Activated CD4-positive, alpha-beta T cell treated with anti-CD3 and anti-CD28 coated beads, Interleukin-2, amount 50 U/mL, for 4 hours (primary cell): ENCODE measurements at places on chromosomes 12 and 14.

- no peak for DNase-seq
Observed at GRCh38 chr12:118342090-118342489, 30.6 kb downstream of the TAOK3 start.

- DNase-seq: peak; percentile 22
Observed at GRCh38 chr14:61695695-61696527, 598 bp downstream of the HIF1A start.

DNA sequence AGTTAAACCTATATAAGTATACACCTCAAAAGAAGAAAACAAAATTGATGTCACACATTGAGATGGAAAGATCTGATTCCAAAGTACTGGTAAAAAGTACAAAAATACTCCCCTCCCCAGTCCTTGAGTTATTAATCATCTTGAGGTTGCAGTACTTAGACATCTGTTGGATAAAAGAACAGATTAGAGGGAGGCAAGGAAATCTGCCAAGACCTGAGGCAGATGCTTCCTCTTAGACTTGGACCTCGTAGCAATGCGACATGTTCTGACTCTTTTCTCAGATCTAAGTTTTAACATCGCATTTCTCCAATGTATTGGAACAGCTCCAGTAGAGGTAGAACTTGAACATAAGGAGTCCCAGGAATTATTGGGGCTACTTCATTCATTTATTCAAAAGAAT, 187.9 kb upstream of the GRIN2B start:
- DNase-seq: no peak

DNA sequence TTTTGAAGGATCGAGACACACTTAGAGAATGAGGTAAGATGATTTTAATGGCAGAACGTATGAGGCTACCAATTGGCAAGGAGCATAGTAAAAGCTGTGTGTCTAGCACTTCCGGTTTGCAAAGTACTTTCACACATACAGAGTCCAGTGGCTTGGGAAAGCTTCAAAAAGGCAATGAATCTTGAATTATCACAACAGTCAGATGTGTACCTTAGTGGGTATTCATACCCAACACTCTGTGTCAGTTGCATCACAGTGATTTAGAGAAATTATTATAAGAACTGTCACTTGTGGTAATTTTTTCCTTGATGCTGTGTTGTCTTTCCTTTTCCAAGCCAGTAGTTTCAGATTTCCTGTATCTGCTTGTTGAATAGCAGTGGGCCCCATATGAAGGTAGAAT, 424.1 kb downstream of the PCNX1 start:
- DNase-seq: no peak

DNA sequence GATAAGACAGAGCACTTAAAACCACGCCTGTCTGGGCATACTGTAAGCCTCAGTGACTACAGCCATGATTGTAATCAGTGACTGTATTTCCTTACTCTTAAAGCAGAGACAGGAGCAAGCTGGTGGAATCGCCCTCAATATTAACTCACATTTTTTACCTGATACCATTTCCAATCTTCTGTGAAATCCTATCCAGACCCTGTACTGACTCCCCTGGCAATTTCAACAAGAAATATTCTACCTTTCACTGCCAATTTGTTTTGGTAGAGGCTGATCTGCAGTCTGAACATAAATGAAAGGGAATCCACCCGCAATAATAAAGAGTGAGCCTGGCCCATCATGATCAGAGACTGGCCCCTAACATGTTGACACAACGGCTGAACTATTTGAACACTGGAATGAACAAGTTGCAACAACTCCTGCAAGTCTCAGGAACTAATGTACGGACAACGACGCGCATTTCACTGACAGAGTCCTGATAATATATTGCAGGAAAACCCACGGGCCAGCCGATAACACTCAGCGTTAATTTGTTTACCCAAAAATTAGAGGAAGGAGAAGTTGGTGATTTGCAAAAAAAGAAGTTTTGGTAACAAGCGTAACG, 195.5 kb upstream of the BTG1 start:
- no peak for DNase-seq

DNA sequence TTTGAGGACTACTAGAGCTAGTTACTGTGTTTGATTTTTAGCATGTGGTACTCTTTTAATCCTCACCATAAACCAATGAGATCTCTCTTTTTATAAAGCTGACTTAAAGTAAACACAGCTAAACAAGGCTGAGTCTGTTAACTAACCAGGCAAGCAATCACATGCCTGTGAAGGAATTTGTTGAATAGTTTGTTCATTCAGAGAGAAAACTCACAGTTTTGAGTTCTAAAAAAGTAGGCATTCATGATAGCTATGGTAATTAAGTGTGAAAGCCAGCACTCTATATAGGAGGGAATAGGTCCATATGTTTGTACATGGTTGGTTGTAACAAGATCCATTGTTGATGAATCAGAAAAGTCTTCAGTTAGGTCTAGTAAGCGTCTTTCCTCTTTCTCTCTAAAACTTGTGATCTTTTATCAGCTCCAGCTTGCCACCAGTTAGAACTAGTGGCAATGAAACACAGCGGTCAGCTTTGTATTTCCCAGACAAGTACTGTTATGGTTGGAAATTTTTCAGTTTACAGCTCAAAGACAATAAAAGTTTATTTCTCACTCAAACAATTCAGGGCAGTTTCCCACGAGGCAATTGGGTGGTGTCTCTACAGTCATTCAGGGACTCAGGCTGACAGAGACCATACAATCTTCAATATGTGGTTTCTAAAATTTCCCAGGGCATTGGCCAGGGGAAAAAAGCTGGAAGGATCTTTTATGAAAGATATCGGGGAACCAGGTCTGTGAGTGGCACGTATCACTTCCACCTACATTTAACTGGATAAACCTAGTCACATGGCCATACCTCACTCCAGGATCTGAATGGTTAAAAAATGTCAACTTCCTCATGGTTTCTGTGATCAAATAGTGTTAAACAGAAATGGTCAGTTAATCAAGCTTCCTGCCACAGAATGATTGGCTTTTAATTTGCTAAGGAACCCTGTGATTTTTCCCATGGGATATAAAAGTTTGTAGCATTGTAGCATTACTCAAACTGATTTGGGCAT, 203.1 kb downstream of the KIF21A start:
- no peak for DNase-seq

DNA sequence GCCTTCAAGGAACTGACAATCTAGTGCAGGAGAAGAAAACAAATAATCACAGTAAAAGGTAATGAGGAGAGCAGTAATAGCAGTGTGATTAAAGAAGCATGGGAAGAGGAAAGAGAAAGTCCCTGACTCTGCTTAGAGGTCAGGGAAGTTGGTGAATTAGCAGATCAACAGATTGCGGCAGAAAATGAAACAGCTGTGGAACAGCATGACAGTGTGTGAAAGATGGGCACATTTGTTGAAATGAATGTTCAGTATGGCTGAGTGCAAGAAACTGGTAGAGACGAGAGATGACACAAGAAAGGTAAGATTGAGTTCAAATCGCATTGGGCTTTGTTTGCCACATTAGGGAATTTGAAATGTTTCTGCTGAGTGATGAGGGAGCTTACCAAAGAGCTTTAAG, 63.7 kb upstream of the RASSF8 start:
- no peak for DNase-seq

GRCh38 chr12:65800937-65801336, 23.3 kb upstream of the HMGA2 start:
- DNase-seq: no peak

- no peak for DNase-seq
Observed at GRCh38 chr14:54146601-54147000, 190.0 kb upstream of the BMP4 start.

- no peak for DNase-seq
Observed at GRCh38 chr14:53929871-53930715, 26.5 kb downstream of the BMP4 start.

DNA sequence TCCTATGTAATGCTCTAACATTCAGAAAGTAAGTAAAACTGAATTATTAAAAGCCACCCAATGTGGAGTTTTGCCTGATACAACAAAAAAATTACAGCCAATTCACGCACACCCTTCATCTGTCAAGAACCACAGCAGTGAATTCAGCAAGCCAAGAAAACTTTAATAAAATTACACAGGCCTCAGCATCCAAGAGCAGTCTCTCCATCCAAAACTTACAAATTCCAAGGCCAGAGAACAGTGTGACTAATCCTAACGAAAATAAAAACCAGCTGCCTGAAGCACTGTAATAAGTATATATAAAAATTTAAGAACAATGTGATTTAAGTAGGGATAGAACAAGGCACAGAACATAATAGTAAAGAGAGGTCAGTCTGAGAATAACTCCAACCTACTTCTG, 54.2 kb downstream of the SIX6 start:
- no peak for DNase-seq

DNA sequence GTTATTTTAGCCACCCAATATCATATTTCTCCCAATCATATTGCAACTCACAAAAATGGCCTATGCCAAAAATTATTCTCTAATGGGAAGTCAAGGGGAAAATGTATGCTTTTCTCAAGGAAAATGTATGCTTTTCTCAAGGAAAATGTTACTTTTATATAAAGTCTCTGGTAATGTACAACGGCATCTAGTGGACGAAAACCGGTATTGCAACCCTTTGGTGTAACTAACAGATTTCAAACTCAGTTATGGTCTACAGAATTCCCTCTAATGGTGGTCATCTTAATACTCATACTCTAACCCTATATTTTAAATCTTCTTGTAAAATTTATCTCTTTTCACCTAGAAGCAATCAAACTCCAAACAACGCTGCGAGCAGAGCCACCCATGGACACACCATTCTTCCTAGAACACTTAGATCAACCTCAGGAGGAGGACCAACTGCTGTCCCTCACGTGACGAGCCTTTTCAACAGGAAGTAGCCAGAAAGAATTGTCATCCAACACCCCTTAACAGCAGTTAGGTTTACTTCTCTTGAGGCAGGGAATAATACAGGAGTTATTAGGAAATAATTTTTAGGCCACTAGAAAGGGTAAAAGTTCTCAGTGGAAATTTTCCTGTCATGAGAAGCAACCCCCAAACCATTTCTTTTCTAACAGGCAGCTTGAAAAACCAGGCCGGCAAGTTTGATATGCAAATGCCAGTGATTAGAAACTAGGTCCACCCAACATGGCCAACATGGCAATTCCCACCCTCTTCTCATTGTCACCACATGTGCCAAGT, 20.1 kb downstream of the APOBEC1 start:
- DNase-seq: peak; percentile 22

GRCh38 chr14:35231207-35231760, 60.9 kb upstream of the PSMA6 start:
- no peak for DNase-seq

GRCh38 chr14:61868846-61869245, 106.6 kb downstream of the SNAPC1 start:
- DNase-seq: no peak

DNA sequence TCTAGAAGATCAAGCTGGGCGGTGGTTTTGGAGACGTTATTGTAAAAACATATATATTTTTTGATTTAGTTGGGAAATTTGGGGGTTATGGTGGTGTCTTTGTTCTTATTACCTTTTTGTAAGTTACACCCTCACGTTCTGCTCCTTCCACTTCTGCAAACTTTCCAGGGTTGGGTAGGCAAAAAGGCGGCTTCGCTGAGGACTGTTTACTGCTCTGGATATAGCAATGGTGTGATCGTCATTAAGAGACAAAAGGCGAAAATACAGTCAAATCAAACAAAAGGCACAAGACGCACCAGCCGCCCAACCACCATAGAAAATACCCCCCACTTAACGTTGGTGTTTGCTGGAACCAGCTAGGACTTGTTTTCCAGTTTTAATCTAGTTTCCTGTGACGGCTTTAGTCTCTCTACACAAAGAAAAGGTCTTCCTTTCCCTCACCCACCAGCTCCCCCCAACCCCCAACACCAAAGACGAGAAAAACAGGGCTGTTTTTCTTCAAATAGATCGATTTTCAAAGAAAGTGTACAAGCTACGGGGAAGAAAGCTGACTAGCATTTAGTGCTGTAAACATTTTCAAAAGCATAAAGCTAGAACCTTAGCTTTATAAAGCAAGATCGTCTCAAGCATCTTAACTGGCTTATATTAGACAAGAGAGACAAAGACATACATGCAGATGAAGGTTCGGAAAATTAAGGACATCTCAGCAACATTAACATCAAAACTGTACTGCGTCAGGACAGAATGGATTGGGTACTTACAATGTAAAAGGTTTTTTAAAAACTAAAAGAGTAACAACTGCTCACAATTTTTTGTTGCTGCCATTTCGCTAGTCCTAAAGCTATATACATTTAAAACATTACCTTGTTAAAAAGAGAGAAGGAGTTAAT, 2.0 kb upstream of the SETD1B start:
- DNase-seq: no peak

DNA sequence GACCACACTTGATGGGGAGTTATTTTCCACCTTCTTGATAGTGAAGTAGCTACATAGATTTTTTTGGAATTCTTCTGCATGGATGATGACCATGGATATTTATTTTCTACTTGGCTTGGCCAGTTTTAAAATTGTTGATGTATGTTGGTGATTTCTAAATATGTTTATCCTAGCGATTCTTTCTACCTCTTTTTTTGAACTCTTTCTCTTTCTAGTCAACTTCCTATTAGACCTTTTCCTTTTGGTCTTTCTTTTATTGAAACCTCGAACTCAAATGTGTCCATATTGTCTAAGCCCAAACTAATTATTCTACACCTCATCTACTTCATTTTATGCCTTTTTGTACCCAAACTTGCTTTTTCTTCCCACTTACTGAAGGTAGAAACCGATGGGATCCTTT, 37.0 kb downstream of the CCDC91 start:
- no peak for DNase-seq

DNA sequence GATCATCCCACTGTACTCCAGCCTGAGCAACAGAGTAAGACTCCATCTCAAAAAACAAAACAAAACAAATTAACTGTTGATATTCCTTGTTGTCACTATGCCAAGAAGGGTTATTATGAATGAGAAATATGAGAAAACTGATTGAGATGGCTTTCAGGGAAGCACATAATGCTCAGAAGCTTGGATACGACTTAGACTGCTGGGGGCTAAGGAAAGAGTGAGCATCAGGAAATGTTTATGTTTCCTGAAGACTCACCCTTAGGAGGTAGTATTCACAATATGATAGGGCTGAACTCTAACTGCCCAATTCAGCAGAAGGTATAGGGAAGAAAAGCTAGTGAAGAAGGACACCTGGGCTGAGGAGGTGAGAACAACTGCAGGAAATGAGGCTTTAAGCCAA, 6.3 kb downstream of the STYK1 start:
- no peak for DNase-seq

- no peak for DNase-seq
Observed at GRCh38 chr14:92494512-92494911, 19.1 kb upstream of the RIN3 start.

DNA sequence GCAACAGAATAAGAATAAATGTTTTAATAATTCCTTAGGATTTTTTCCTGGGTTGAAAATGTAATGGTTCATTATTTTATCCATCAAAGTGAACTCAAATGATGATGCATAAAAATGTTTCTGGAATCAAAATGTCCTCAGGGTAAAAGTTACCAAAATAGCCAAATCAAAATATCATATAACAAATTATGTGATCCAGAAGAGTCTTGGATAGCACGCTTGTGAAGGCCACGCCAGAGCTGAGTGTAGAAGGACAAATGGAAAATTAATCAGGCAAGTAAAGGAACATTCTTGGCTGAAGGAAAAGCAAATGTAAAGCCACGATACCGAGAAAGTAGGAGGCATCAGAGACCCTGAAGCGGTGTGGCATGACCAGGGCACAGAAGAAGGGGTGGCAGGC, 169.2 kb downstream of the CAPZA3 start:
- no peak for DNase-seq
